ENCODE measurements at places on chromosomes 4 and X. TPM values are rescaled to one million over a fixed set of nuclear protein-coding genes. Genes with fewer than 3 reads are reported as not detected.

GRCh38 chrX:24002167-24002566 is 24.8 kb downstream of the KLHL15 start:
- no peaks in the 10 kb centered on the region for H3K27me3 ChIP-seq
- H3K4me1 ChIP-seq, result peaks cover 9% of the 10 kb centered on the region
- H3K4me3 ChIP-seq, result no peak overlapping the region
- H3K27ac ChIP-seq, result no peak overlapping the region
- H3K36me3 ChIP-seq, result no peaks in the 10 kb centered on the region

GRCh38 chr4:53421791-53422190 is 44.4 kb downstream of the FIP1L1 start:
- DNase-seq, result no peak
- peaks cover 6% of the 10 kb centered on the region for H3K27me3 ChIP-seq
- peaks cover 22% of the 10 kb centered on the region for H3K4me1 ChIP-seq
- peaks cover 5% of the 10 kb centered on the region for H3K36me3 ChIP-seq
- no peak overlapping the region for H3K27ac ChIP-seq
- H3K4me3 ChIP-seq, result no peak overlapping the region

GRCh38 chrX:16511796-16512776 is 137.9 kb upstream of the S100G start:
- no peak overlapping the region for H3K4me3 ChIP-seq
- DNase-seq, result no peak
- H3K27me3 ChIP-seq, result peaks cover 6% of the 10 kb centered on the region

Gene CLCN4
- polyA plus RNA-seq, result not detected
